ENCODE measurements at places on chromosomes 16 and 17. TPM values are rescaled to one million over a fixed set of nuclear protein-coding genes. Genes with fewer than 3 reads are reported as not detected.

GRCh38 chr16:86090461-86091170, 191.7 kb downstream of the IRF8 start:
- DNase-seq, result peak; percentile 36

- DNase-seq, result no peak
Measured at GRCh38 chr17:39808409-39808997, 55.6 kb downstream of the IKZF3 start.

DNA sequence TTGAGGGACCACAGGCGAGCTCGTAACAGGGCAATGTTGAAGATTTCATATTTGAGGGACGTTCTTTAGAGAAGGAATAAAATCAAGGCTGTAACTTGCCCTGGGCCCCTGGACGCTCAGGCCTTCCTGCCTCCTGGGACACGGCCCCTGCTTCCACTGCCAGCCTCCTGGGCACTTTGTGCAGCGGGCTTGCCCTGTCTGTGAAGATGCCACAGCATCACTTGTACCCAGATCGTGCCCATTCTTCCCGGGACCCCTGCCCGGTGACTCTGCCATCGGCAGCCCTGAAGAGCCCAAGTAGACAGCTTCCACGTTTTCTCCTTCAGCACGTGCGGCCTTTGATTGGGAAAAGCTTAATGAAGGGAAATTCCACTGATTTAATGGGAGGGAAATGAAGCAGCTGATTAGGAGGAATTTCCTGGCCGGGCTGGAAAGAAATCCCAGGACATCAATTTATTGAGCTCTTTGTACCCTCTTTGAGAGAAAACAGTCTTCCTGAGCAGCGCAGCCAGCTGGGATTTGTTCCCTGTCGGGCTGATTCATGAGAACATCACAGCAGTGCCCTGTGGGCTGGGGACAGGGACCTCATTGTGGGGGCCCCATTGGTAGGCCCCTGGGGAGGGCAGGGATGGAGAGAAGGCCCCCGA, 71.5 kb downstream of the CRISPLD2 start:
- DNase-seq, result no peak

SOCS3 gene
- total RNA-seq, result 49.9 TPM

ARL16 gene
- 19.1 TPM for total RNA-seq

DNA sequence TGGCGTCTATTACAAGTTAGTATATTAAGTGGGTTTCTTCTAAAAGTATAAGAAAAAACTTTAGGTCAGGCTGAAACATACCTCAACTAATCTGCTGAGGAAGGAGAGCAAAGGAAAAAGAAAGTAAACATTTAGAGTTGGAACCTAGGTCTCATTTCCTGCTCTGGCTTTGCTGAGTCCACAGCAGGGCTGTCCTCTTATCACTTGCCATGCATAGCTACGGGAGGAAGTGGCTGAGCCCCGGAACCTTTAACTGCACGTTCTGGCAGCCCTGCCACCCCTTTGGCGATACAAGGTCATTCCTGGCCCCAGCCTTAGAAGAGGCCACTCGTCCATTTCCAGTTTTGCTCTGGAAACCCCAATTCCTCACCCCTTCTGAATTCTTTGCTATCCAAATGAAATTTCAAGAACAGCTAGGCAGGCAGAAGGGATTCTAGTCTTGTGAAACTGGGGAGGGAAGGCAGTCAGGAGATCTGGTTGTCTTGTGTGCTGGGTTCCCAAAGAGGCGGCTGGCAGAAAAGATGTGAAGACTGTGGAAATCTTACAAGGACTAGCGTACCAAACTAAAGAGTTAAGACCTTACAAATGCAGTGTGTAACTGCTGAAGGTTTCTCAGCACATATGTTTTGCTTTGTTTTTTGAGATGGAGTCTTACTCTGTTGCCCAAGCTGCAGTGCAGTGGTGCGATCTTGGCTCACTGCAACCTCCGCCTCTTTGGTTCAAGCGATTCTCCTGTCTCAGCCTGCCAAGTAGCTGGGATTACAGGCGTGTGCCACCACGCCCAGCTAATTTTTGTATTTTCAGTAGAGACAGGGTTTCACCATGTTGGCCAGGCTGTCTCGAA, 19.1 kb downstream of the WIPI1 start:
- no peak for DNase-seq

DNA sequence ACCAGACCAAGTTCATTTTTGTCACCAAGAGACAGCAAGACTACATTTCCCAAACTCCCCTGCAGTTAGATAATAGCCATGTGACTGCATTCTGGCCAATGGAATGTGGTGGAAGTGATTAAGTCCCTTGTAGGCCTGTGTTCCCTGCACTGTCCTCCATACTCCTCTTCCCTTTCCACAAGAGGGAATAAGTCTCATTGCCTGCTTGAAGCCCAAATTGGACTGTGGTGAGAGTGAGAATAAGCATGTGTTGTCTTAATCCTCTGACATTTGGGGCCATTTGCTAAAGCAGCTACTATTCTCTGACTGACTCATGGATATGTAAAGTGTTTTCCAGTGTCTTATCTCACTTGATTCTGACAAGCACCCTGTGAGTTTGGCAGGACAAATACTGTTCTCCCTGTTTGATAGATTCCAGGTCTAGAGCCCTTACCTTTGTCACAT, 20.7 kb downstream of the PIK3R6 start:
- no peak for DNase-seq

DNA sequence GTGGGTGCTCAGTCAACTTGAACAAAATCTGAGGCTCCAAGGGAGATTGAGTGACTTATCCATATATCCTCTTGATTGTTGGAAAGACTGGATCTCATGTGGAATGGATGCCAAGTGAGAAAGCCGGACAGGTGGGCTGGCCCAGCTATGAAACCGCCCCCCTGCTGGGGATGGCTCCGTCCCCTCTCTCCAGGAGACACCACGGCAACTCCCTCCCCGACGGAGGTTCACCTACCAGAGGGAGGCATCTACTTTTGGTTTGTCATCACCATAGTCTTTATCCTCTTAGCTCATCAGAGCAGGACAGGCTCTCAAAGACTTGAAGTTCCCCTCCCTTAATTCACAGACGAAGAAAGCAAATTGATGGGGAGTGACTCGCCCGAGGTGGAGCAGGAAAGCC, 1.8 kb upstream of the ALG1 start:
- peak; percentile 17 for DNase-seq

SLC22A31 gene
- not detected for total RNA-seq

DNA sequence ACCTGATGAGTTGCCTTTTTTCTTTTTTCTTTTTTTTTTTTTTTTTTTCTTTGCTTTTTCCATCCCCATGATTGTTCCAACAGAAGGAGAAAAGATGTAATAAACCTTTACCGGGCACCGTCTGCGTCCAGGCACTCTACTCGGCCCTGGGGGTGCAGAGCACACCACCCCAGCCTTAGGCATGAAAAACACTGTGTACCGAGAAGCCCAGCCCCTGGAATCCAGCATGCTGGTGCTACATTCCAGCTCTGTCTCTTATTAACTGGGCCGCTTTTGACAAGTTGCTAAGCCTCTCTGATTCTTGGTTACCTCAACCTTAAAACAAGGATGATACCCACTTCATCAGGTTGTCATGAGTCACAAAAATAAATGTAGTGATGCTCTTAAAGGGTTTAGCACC, 64.1 kb upstream of the HSBP1 start:
- no peak for DNase-seq

DNA sequence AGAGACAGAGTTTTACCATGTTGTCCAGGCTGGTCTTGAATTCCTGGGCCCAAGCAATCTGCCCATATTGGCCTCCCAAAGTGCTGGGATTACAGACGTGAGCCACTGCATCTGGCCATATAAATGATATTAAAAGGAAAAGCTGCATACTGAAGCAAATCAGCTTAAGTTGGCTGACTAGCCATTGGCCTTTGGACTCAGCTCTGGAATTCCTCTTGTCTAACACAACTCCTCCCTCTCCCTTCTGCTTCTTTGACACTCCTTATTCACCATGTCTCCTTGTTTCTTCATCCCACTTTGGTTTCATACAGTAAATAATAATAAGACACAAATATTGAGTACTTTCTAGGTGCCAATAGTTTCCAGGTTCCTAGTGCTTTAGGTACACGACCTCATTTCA, 7.5 kb downstream of the KRT12 start:
- DNase-seq, result no peak

MYCBPAP gene
- 0.13 TPM for total RNA-seq

DNA sequence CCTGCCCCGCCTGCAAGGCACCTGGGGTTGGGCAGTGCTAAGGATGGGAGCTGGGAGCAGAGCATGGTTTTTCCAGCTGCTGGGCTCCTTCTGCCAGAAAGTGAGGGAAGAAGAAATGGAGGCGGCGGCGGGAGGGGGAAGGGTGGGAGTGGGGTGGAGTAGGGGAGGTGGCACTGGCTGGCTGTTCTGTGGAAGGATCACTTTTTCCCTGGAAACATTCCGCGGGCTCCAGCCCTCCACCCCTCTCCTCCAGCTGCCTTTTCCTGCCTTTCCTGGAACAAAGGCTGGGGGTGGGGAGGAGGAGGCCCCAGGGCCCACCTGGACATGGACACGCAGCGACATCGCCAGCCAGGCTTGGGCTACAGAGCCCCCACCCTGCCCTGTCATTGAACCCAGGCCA, 41.1 kb downstream of the CFAP20 start:
- no peak for DNase-seq

DNA sequence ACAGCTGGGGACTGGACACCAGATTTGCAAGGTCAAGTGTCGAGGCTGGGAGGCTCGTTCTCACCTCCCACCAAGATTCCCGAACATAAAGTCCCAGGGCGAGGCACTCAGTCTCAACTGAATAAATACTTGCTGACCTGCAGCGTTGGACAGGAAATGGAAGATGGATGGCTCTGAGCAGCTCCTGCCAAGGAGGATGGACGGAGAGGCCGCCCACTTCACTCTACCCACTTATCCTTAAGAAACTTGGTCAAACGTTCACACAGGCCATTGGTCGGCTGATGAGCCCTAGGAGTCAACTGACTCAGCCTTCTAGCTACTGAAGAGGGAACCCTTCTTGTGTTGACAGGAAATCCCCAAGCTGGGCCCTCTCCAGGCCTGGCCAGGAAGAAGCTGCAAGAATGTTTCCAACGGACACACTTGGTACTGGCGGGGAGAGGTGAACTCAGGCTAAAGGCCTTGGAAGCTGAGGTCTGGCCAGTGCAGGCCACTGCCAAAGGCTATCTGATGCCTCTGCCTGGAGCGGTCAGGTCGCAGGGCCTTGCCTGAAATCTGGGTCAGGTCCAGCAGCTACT, 50.0 kb downstream of the VAC14 start:
- DNase-seq, result peak; percentile 82

- peak; percentile 54 for DNase-seq
Measured at GRCh38 chr17:73101031-73101430, 8.5 kb upstream of the SLC39A11 start.

GRCh38 chr17:58264407-58265103, 16.2 kb downstream of the MPO start:
- DNase-seq, result no peak

IGF2BP1 gene
- total RNA-seq, result not detected

DNA sequence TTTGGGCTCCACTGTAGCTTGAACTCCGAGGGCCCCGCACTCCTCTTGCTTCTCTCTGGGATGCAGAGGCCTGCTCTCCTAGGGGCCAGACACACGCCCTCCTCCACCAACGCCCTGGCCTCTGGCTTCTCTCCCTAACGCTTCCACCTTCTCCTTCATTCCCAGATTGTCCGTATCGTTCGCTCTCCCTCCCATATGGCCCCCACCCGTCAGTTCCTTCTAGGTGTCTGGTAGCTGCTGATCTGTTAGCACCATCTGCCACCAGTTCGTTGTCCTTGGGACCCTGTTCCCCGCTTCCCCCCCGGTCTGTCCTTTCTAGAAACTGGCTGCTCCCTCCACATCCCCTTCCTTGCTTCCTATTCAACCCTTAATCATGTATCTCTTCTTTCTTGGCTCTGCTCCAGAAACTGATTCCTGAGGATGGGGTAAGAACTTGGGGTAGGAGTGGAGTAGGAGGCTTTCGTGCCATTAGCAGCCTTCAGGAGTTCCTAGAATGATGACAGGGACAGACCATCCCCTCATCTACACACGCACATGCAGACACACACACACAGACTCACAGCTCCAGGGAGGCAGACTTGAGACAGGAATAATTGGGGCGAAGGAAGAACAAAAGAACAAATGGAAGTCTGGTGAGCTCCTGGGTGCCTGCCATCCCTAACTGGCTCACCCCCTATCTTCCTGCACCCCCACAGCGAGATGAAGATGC, 4.3 kb downstream of the ATP1B2 start:
- DNase-seq, result no peak

ZP2 gene
- not detected for total RNA-seq

DNA sequence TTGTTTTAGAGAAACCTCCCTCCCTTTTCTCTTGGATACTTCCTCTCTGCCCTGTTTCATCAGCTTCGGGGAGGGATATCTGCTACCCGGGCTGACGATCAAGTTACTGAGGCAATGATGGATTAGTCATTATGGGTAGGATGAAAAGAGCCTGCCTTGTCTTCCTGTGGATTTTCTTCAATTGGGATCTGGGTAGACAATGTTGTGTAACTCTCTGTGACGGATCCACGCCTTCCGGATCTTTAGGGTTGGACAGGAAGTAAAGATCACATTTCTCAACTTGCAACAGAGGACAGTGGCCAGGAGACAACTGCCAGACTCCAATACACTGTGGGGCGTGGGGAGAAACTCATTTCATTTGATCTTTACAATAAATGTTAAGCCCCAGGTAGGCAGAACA, 11.3 kb upstream of the CHST6 start:
- DNase-seq, result no peak

DNA sequence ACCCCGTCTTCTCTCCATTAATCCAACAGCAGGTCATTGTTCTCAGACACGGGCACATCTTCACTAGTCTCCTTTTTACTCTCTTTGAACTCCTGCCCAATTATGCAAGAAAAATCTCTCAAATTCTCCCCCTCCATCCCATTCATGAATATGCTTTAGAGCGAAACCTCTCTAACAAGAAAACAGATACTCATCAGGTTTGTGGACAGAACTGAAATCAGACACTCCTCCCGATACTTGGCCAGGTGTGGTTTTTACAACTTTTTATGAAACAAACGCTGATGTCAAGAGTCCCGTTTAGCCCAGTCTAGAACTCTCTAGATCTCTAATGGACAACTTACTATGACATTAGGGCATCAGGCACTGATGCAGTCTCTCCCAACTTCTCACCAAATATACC, 40.9 kb downstream of the PIK3R5 start:
- DNase-seq, result no peak

Data from cardiac septum (tissue), 1 donor.